Transverse colon (tissue), 4 donors: ENCODE measurements at places on chromosomes 3 and 15. TPM values are rescaled to one million over a fixed set of nuclear protein-coding genes. Genes with fewer than 3 reads are reported as not detected.

DNA sequence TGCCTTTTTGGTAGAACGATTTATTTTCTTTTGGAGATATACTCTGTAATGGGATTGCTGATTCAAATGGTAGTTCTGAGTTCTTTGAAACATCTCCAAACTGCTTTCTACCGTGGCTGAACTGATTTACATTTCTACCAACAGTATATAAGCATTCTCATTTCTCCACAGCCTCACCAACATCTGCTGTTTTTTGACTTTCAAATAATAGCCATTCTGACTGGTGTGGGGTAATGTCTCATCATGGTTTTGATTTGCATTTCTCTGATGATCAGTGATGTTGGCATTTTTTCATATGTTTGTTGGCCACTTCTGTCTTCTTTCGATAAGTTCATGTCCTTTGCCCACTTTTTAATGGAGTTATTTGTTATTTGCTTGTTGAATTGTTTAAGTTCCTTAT is 154.0 kb downstream of the ABHD5 start:
- no peaks in the 10 kb centered on the region for H3K27me3 ChIP-seq
- H3K4me3 ChIP-seq = no peak overlapping the region
- no peaks in the 10 kb centered on the region for H3K4me1 ChIP-seq
- H3K27ac ChIP-seq = no peak overlapping the region

- H3K4me1 ChIP-seq = no peaks in the 10 kb centered on the region
- no peak overlapping the region for H3K4me3 ChIP-seq
- no peak for DNase-seq
These were observed 45.1 kb downstream of the SGO1 start for GRCh38 chr3:20140881-20141280.

The ZNF662 gene
- total RNA-seq = 4.6 TPM

The KCNMB2 gene
- 0.82 TPM for total RNA-seq

The PCNP gene
- 85.8 TPM for total RNA-seq

DNA sequence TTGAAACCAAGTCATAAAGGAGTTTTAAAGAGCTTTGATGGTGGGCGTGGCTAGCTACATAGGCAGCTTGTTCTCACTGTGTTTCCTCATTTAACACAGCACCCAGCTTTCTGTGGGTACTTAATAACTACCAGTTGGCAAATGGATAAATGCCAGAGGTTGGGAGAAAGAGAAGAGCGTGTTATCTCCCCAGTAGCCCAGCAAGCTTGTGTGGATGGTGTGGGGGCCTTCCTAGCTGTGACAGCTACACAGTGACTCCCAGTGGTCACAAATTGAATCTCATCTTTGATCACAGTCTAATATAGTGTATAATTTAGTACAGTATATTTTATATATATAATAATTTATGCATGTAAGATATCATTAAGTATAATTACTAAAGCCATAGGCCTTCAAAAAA is 984.1 kb downstream of the EPHA3 start:
- H3K4me1 ChIP-seq = no peaks in the 10 kb centered on the region
- H3K27me3 ChIP-seq = no peaks in the 10 kb centered on the region
- DNase-seq = peak; percentile 8

The PLA2G4E gene
- total RNA-seq = not detected

DNA sequence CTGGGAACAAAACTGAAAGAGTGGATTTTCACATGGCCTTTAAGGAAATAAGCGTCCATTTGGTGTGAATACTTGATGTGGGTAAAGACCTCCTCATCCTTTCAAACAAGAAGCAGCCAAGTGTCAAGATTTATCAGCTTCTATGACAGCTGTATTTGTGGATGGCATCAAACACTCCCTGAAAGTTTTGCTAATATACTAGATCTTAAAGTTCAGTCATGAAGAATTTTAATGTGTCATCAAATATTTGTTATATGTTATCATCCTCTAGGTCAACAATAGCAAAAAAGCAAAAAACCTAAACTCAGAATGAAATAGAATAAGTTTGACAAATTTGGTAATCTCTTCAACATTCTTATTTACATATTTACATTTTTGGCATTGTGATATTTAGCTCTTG is 29.1 kb upstream of the LYSMD4 start:
- DNase-seq = no peak
- H3K27me3 ChIP-seq = no peaks in the 10 kb centered on the region
- H3K4me3 ChIP-seq = no peak overlapping the region
- H3K27ac ChIP-seq = no peak overlapping the region
- no peaks in the 10 kb centered on the region for H3K4me1 ChIP-seq
